ENCODE measurements at places on chromosomes 1 and 21.

- no peak for DNase-seq
Observed at GRCh38 chr1:114181356-114181755, 27.7 kb upstream of the SYT6 start.

GRCh38 chr1:53145942-53146708, 3.7 kb upstream of the SLC1A7 start:
- DNase-seq, result no peak

DNA sequence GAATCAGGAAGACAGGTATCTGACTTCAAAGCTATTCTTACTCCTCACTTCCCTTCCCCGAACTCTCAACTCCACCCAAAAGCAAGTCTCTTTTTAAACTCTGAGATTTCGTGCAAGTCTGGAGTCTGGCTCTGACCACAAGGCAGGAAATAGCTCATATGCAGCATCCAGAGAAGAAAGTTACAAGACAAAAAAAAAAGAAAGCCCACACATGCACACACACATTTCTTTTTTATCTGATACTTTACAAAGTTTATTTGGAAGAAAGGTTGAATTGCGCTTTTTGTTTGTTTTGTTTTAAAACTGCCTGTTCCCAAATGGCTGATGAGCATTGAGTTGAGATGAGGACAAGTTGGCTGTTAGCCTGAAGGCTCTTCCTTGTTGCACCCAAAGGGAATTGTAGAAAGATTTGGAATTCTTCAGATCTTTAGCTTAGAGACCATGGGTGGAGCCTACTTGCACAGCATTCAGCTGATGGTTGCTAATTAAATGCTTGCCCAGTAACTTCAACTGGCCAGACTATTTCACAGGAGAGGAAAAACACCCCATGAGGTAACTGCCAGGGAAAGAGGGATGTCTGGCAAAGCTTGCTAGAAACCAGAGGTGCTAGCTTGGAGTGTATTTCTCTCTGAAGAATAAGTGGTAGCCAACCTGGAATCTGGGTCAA, 490.3 kb downstream of the TTLL7 start:
- DNase-seq, result peak; percentile 59

DNA sequence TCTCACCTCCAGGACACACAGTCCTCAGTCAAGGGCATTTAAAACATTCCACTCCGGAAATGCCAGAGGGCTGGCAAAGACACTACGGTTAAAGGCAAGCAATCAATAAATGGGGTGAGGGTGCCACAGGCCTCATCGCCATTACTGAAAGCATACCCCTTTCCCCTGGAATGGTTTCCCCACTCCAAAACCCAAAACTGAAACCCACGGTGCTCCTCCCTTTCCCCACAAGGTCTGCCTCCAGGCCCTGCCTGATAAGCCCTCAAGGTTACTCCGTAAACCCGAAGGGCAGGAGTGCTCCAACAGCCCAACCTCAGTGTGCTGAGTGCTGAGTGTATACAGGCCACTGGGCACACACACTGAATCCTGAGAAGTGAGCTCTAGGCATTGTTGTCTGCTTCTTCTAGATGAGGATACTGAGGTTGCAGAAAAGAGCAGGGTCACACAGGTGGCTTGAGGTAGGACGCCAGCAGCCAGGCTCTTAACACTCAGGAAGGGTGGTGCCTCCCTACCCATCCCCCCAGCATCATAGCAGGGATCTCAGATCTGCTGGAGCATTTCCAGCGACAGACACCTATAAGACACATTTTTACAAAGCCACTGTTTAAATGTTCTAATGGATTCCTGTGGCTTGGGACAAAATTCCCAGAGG, 29.0 kb downstream of the SSBP3 start:
- DNase-seq, result peak; percentile 31

GRCh38 chr1:59972216-59972927, 45.8 kb upstream of the CYP2J2 start:
- DNase-seq, result no peak

DNA sequence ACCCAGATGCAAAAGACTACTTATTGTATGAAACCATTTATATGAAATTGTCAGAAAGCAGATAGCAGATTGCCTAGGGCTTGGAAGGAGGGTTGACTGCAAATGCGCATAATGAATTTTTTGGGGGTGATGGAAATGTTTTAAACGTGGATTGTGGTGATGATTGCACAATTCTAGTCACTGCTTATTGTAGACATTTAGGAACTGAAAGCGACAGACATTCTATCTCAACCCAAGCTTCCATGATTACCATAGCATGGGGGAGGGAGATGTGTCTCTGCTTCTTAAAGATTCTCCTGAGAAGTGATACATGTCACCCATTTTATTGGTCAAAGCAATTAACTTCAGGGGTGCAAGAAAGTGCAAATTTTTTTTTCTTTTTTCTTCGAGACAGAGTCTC, 2.8 kb upstream of the MTF2 start:
- no peak for DNase-seq

DNA sequence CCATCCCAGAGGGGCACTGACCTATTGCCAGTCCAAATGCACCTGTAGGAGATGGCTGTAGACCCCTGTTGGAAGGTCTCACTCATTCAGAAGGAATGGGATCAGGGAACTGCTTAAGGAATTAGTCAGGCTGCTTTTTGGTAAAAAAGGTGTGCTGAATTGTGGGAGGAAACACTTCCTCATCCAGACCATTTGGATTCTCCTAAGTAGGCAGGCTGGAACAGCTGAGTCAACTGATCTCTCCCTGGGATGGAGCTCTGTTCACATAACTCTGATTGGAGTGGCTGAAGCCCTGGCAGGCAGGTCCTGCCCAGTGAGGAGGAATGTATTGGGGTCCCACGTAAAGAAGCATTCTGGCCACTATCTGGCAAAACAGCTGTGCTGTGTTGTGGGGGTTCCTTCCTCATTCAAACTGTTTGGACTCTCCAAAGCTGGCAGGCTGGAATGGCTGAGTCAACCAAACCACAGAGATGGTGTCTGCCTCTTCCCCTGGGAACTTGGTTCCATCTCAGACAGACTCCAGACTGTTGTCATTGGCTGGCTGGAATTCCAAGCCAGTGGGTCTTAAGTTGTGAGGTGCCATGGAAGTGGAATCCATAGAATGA, 70.7 kb upstream of the PDC start:
- no peak for DNase-seq

DNA sequence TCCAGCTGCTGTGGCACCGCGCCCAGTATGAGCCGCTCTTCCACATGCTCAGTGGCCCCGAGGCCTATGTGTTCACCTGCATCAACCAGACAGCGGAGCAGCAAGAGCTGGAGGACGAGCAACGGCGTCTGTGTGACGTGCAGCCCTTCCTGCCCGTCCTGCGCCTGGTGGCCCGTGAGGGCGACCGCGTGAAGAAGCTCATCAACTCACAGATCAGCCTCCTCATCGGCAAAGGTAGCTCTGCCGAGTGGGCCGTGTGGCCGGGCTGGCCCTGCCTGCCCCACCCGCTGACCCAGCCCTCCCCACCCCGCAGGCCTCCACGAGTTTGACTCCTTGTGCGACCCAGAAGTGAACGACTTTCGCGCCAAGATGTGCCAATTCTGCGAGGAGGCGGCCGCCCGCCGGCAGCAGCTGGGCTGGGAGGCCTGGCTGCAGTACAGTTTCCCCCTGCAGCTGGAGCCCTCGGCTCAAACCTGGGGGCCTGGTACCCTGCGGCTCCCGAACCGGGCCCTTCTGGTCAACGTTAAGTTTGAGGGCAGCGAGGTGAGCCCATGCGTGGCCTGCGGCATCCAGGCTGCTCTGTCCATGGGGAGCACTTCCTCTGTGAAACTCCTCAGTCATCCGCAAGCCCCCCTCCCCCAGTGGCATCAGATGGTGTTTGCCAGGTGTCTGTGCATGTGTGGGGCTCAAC, 64.2 kb downstream of the PIK3CD start:
- peak; percentile 73 for DNase-seq

DNA sequence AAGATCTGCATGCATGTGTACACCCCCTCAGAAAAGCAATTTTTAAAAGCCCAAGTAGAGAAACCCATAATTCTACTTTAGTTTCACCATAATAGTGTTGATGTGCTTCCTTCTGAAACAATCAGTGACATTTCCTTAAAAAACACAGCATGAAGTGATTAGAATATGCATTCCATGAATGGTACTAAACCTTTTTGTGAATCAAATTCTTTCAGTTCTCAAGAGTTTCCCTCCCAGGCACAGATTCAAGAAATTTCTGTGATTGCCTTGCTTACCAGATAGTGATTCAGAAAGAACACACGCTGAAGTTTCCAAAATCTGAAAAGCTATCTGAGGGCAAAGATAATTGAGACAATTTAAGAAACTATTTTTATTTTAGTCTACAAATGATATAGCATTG, 136.4 kb upstream of the ADGRL2 start:
- no peak for DNase-seq

- no peak for DNase-seq
Observed at GRCh38 chr1:58883037-58883887, 99.4 kb upstream of the JUN start.

- no peak for DNase-seq
Observed at GRCh38 chr1:154843636-154844296, 26.3 kb downstream of the KCNN3 start.

Measured in CD4-positive, alpha-beta T cell treated with Interleukin-17A for 4 hours (primary cell).